ENCODE measurements at places on chromosomes 3 and 15. TPM values are rescaled to one million over a fixed set of nuclear protein-coding genes. Genes with fewer than 3 reads are reported as not detected.

Gene IL5RA
- total RNA-seq = not detected

Gene HIGD2B
- not detected for total RNA-seq

Gene STXBP5L
- total RNA-seq = not detected

Gene XIRP1
- total RNA-seq = not detected

Gene EFL1
- 14.5 TPM for total RNA-seq

Gene GOLGA6B
- total RNA-seq = not detected

Gene SEMA3G
- total RNA-seq = 2.7 TPM

Gene SLC15A2
- total RNA-seq = 3.8 TPM

Gene TTLL13
- not detected for total RNA-seq

Gene GOLGA8G
- not detected for total RNA-seq

Gene RLBP1
- total RNA-seq = not detected

DNA sequence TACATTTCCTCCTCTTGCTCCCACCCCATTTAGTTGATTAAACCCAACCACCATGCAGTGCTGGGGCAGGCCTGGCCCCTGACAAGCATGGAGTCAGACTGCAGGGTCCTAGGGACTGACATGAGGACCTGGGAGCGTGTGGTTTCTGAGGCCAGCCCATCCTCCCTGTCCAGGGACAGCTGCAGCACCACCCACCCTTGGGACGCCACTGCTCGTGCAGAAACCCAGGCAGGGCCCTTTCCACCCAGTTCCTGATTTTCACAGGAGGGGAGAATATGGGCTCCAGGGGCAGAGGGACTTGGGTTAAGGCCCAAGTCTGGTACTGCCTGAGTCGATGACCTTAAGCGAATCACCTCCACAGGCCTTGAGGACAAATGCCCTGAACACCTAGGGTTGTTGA lies 23.7 kb downstream of the PLXND1 start:
- no peak for ATAC-seq

DNA sequence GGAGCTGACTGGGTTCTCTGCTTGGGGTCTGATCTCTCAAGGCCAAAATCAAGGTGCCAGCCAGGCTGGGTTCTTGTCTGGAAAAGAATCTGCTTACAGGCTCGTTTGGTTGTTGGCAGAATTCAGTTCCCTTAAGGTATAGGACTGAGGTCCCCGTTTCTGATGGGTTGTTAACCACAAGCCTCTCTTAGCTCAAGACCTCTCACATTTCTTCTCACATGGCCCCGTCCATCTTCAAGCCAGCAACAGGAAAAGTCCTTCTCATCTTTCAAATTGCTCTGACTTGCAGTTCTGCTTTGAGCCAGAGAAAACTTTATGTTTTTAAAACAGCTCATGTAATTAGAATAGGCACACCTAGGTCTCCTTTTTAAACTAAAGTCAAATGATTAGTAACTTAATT lies 20.4 kb downstream of the UACA start:
- ATAC-seq = no peak

GRCh38 chr3:191355406-191355805 lies 25.1 kb upstream of the UTS2B start:
- ATAC-seq = no peak

- no peak for ATAC-seq
Observed at GRCh38 chr3:140906785-140907184, 34.9 kb upstream of the SLC25A36 start.

DNA sequence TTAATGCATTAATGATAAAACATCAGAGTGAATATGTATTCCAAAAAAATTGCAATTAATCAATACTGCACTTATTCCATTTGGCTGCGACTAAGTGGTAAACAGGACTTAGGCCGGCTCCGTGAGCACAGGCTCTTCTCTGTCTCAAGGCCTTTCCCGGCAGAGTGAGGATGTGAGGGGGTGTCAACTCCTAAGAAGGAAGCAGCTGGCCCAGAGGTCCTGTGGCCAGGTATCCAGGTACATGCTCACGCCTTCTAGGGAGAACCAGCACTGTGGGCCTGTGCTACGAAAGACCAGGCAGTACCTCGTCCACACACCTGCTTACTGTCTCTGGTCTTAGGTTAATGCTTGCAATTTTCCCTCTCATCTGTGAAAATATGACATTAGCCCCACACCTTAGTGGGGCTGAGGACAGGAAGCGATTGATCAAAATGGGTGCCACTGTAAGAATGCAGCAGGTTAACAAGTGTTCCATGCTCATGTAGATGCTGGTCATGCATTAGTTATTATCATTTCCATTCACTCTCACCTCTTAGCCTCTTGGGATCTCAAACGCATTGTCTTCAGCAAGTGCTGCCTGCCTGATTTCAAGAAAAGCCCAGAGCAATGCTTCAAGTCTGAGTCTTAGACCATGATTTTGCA lies 175.3 kb downstream of the ABHD5 start:
- no peak for ATAC-seq

DNA sequence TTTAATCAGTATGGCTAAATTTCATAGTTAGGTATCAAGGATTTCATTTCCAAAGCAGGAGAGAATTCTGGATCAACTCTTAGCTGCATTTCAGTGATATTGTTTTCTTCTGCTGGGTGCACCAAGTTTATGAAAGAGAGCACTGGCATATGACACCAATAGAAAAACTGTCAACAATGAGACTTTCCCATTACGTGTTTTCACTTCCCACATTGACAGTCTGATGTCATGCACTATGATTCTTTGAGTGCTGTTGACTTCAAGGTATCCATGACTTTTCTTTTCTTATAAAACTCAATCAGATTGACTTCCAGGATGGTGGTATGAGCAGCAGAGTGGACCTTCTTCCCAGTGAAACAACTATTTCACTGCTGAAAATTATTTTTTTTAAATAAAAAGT lies 476.1 kb downstream of the EDEM1 start:
- ATAC-seq = no peak

GRCh38 chr3:178217479-178217878 lies 318.8 kb upstream of the KCNMB2 start:
- no peak for ATAC-seq

- ATAC-seq = no peak
Observed at GRCh38 chr15:26757141-26757540, 15.7 kb downstream of the GABRB3 start.

DNA sequence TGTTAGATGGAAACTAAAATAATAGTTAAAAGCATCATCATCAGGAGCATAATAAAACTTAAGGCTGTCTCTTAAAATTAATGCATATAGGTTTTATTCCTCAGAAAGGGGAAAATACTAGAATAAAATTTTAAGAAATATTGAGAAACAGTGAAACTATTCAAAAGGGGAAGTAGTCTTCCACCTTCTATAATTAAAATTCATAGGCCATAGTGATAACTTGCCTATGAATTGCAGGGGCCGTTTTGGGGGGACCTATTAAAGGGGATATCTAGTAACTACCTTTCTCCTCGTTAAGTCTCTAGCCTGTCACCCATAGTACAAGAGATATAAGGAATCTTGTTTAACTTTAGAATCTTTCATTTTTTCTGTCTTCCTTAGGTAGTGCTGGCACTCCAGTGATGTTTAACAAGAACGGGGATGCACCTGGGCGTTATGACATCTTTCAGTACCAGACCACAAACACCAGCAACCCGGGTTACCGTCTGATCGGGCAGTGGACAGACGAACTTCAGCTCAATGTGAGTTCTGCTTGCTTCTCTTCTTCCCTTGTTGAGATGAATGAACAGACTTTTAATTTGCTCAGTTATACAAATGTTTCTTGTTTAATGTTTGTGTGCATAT lies 600.4 kb downstream of the GRM7 start:
- ATAC-seq = no peak

DNA sequence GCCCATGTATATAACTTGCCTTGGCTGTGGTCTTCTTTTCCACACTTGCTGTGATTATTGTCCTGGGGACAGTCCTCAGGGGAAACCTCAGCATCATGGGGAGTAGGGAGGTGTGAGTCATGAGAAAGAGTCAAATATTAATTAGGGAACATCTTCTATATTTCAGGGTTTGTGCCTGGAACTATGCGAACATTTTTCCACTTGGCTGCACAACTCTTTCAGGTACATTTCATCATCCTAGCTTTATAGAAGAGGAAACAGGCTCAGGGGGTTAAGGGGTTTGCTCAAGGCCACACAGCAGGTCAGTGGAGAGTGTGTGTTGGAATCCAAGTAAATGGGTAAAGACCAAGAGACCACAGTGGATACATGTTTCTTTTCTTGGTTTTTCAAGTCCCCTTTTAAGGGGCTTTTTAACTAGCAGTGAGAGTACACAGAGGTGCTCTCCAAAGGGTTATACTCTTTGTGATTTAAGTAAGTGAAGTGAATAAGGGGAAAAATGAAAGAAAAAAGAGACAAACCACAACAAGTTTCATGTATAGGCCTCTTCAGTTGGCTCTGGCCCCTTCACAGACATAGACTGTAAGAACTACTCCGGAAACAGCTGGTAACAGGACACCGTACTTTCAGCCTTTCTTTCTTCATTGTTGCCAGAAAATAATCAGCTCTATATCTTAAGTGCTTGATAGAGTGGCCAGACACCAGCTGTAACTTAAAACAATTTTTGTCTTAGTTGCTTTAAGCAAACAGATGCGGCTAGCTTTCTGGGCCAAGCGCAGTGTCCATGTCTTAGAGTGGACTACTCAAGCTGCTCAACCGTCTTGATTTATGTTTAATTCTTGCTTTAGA lies 64.6 kb downstream of the EEFSEC start:
- ATAC-seq = no peak

DNA sequence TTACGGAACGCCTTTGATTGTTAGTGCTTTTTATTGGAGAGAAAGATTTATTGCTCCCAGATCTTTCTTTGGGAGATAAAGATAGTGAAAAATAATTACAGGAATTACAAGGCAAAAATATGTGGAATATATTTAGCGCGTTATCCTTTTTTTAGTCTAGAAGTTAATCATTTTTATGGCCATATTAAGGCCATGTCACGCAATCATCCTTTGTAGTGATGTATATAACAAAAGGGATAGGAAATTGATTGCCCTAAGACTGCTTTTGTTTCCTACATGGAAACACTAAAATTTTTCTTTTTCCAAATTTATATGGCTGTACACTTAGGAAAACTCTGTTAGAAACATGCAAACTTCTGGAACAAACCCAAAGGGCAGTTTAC lies 1.5 kb downstream of the TRPC1 start:
- ATAC-seq = no peak

- ATAC-seq = peak; percentile 87
Observed at GRCh38 chr3:32495609-32496008, 7.0 kb downstream of the CMTM6 start.

- ATAC-seq = no peak
Observed at GRCh38 chr3:72580900-72581299, 267.3 kb downstream of the SHQ1 start.

GRCh38 chr3:28326458-28326926 lies 22.0 kb upstream of the ZCWPW2 start:
- no peak for ATAC-seq

- ATAC-seq = peak; percentile 93
Observed at GRCh38 chr3:72161881-72162595, 377.1 kb upstream of the PROK2 start.

- ATAC-seq = no peak
Observed at GRCh38 chr3:75332794-75333193, 331.3 kb upstream of the FRG2C start.

DNA sequence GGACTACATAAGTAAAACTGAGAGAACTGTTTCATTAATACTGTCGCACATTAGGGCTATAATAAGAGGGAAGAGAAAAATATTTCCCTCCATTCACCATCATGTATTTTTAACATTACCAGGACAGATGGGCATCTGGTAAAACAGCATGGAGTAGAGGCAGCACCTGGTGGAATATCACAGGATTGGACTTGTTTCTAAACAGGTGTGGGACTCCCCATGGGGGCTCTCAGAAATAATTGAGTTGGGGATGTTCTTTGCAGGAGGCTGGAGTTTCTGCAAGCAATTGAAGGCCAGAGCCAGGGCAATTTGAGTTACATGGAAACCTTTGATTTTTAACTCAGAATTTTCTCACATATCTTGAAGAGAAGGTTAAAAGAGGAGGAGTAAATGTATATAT lies 8.4 kb upstream of the MINDY2 start:
- ATAC-seq = no peak
